Right atrium auricular region (tissue), 2 donors: ENCODE measurements at places on chromosomes 7 and 10.

- no peak for DNase-seq
Observed at GRCh38 chr10:24694086-24694485, 29.6 kb downstream of the ARHGAP21 start.

DNA sequence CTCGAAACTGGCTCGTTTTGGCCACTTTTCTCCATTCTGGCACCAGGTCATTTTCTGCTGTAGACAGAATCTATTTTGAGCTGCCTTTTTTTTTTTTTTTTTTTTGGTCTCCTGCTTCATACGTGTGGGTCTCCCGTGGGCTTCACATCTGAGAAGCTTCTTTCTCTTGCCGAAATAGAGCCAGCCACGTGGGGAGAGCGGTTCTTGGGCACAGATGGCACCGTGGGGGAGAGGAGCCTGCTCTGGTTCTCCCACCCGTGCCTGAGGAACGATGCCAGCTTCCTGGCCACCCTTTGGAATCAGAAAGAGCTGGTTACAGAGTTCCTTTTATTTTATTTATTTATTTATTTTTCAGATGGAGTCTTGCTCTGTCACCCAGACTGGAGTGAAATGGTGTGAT lies 48.7 kb upstream of the OCM2 start:
- no peak for DNase-seq

- DNase-seq, result no peak
Observed at GRCh38 chr10:46216003-46216634, 70.7 kb upstream of the ANTXRL start.

DNA sequence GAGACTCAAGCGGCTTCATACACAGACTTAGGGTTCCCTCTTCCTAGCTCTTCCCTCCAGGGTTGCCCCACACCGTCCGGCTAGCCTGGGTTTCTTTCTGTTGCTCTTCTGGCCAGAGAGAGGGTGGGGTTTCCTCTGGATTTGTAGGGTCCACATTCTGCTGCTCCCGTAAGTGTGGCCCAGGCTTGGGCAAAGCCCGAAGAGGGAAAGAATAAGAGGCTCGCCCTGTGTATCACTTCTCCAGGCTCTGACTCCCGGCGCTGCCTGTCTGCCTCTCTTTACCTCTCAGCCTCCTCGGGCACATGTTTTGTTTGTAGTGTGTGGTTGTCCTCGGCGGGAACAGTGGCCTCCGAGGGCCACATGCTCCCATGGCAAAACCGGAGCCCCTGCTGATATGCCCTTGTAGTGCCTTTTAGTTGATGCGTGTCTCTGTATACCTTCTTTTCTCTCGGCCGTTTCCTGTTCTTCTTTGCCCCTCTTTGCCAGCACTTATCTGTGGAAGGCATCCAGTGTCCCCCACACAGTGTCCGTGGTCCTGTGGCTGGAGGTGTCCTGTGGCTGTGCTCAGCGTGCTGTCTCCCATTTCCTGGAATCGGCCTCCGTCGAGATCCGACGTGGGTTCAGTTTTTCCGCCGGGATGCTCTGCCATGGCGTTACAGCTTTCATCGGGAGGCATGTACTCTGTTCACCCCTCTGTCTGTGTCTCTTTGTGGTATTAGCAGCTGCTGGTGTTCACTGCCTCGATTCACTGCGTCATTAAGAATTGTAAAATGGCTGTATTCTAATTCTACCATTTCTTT lies 102.9 kb downstream of the INPP5A start:
- DNase-seq, result no peak
